RWPE2 (cell line): ENCODE measurements at places on chromosomes 4 and X.

DNA sequence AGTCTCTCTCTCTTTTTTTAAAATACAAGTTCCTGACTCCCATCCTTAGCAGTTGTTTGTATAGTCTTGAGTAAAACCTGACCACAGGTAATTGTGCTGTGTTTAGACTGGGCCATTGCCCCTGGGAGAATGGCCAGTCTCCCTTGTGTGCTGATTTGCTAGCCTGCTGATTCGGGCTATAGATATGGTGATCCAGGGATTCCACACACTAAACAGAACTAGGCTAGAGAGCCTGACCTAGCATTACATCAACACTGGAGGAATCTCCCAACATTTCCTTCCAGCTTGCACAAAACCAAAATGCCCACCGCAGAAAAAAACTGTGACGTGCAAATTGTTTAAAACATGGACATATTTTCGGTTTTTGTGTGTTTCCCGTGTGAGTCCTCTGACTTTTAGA lies 5.1 kb downstream of the UPRT start:
- no peak for DNase-seq

- DNase-seq: no peak
Observed at GRCh38 chr4:10181745-10182445, 65.3 kb upstream of the WDR1 start.

DNA sequence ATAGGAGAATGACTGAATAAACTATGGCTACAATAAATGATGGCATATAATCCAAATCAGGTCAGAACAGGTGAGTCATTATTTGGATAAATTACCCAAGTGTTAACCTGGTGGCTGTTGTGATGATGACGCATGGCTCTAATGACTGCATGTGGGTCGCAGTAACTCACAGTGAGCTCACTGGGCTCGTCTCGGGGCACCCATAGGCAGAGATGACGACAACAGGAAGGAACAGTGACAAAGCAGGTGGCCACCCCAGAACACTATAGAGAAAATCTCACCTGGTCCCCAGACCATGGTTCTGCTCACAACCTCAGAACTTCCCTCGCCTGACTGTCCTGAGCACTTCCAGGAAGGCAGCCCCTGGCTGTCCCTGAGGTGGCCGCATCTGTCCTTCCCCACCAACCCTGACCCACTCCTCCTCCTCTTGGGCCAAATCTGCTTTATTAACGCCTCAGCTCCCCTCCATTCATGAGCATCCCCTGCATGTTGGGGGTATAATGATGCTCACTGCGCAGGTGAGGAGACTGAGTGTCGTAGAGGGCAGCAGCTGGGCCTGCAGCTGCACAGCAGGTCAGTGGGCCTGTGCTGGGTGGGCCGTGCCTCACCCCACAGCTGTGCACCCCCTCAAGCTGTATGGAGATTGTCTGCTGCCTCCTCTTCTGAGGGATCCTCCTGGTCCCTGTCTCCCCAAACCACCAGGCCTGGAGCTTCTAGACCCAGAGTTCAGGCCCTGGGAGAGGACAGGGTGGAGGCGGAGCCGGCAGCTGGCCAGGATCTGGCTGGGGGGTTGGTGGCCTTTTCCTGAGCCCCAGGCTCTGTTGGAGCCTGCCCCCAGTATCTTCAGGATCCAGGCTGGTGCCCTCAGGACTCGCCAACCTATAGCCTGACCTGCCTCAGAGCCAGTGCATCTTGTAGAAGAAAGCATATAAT lies 30.9 kb upstream of the FAM156A start:
- DNase-seq: no peak

- no peak for DNase-seq
Observed at GRCh38 chr4:119506806-119507205, 121.8 kb downstream of the PDE5A start.

DNA sequence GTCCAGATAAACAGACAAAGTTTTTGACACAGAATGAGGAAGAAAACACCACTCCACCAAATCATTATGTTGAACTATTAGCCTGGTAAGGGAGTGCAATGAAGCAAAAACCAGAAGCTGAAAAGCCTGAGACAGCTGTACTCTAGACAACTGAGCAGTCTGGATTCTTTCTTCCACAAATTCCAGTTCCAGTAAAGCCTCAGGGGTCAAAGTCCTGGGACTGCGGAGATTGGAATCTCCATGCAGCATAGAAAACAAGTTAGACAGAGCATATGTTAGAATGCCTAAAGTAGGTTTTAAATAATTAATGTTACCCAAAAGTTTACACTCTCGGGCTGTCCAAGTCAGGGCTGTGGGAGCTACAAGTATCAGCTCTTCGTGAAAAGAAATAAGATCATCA lies 263.2 kb downstream of the TECRL start:
- no peak for DNase-seq

DNA sequence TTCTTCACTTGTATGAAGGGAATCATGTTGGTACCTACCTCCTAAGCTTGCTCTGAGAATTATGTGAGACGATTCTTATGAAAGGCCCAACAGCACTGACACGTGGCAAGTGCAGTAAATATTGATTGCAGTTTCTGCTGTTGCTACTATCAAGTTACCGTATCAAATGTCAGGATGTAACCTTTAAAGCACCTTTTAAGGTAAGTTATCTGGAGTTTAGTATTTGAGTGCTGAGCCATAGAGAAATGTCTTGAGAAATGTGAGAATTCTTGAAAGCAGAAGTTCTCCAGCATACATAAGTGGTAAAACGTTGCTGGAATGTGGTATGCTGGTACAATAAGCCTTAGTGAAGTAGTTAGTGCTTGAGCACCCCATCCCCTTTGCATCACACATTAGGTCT lies 90.4 kb downstream of the PHOX2B start:
- no peak for DNase-seq

GRCh38 chrX:31508338-31508737 lies 436.5 kb upstream of the FTHL17 start:
- DNase-seq: no peak

GRCh38 chrX:109855501-109855900 lies 122.4 kb upstream of the ACSL4 start:
- DNase-seq: no peak

DNA sequence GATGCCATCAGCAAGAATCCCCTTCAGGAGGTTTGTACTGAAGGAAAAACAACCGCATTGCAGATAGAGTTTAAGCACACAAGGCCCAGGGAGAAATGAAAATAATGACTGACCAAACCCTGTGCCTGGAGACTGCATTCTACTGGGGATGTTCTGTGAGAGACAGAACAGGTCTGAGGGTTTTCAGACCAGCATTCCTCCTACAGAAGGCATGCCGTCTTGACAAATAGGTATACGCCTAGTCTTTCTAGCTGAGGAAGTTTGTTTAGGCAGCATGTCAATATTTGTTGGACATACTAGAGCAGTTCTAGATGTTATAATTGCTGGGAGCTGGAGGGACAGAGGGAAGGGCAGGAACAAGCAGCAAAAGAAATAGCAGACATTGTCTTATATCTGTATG lies 68.4 kb upstream of the SCOC start:
- DNase-seq: no peak

DNA sequence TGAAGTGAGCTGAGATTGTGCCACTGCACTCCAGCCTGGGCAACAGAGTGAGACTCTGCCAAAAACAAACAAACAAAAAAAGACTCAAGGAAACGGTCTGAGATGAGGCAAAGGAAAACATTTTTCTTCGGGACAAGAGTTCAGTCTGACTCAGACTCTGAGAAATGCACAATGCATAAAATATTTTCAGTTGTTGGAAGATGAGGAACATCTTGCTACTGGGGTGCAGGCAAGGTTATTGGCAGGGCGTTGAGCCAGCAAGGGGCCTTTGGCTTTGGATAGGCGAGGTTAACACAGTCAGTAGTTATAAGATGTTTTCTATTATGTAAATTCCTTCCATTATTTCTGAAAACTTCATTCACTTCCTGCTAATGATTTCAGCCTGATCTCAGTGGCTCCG lies 96.1 kb upstream of the VCX start:
- DNase-seq: no peak
